Spinal cord (tissue), 10 donors: ENCODE measurements at places on chromosomes 16 and 17.

DNA sequence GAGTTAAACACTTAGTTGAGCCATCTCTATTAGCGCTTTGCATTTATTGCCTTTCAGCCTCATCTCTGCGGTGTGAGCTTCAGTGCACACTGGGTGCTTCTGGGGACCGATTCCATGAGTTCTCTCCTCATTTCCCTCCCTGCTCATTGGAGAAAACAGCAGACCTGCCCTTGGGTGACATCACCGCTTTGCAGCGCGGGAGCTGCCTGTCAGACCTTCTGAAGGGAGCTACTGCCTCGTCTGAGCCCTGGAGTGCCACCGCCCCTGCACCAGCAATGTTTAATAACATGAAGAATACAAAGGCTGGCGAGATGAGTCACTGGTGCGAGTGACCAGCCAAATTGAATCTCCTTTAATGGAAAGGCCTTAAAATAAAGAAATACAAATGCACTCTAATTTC, 30.2 kb upstream of the CPPED1 start:
- no peak for DNase-seq

- DNase-seq: no peak
These were observed 32.4 kb upstream of the GSE1 start for GRCh38 chr16:85580684-85581083.

- DNase-seq: no peak
These were observed 525.2 kb upstream of the PSMD7 start for GRCh38 chr16:73771196-73772064.

GRCh38 chr17:38571833-38572668, 33.7 kb downstream of the SRCIN1 start:
- DNase-seq: no peak

DNA sequence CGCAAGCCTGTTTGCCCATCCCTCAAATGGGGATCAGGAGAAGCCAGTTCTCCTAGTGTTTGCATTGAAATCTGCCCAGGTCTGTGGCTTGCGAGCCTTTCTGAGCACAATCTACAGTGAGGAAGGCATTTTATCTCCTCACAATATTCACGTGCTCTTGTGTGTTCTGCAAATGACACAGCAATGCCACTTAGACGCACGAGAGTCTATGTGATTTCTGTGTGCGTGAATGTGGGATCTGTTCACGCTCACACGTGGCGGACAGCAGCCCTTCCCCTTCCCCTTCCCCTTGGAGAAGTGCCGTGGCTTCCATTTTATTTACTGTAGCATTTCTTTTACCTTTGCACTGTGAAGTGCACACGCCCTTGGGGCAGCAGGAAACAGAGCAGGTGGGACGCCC, 17.7 kb upstream of the CBFA2T3 start:
- DNase-seq: no peak

- DNase-seq: no peak
These were observed 49.8 kb downstream of the WDR45B start for GRCh38 chr17:82598256-82599119.

- no peak for DNase-seq
These were observed 2.8 kb upstream of the NAGPA start for GRCh38 chr16:5036228-5037156.

DNA sequence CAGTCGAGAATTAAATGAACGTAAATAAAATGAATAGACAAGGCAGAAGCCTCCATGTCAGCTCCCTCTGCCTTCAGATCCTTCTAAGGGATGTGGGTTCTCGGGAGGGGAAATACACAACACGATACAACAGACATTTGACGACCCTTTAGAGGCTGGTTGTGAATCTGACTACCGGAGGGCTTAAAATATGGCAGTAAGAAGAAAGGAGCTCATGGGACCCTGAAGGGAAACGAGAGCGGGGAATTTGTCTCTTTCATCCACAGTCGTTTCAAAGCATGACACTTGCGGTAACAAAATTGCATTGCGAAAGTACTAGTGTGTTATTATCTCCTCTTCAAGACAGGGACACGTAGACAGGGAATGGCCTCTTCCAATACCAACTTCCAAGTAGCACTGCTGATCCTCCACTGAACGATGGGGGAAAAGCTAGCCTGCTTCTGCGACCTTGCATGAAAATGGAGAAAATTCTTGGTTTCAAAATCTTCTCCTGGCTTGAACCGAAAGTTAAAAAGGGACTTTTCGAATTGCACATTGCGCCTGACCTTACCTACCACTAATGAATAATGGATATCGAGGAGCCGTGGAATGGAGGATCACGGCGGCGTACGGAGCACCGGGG, 1.2 kb upstream of the TNRC6C start:
- peak; percentile 64 for DNase-seq

DNA sequence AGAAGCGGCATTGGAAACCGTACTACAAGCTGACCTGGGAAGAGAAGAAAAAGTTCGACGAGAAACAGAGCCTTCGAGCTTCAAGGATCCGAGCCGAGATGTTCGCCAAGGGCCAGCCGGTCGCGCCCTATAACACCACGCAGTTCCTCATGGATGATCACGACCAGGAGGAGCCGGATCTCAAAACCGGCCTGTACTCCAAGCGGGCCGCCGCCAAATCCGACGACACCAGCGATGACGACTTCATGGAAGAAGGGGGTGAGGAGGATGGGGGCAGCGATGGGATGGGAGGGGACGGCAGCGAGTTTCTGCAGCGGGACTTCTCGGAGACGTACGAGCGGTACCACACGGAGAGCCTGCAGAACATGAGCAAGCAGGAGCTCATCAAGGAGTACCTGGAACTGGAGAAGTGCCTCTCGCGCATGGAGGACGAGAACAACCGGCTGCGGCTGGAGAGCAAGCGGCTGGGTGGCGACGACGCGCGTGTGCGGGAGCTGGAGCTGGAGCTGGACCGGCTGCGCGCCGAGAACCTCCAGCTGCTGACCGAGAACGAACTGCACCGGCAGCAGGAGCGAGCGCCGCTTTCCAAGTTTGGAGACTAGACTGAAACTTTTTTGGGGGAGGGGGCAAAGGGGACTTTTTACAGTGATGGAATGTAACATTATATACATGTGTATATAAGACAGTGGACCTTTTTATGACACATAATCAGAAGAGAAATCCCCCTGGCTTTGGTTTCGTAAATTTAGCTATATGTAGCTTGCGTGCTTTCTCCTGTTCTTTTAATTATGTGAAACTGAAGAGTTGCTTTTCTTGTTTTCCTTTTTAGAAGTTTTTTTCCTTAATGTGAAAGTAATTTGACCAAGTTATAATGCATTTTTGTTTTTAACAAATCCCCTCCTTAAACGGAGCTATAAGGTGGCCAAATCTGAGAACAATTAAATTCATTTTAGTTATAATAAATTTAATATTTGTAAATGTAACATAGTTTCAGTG, 1.7 kb downstream of the HEXIM1 start:
- DNase-seq: no peak

DNA sequence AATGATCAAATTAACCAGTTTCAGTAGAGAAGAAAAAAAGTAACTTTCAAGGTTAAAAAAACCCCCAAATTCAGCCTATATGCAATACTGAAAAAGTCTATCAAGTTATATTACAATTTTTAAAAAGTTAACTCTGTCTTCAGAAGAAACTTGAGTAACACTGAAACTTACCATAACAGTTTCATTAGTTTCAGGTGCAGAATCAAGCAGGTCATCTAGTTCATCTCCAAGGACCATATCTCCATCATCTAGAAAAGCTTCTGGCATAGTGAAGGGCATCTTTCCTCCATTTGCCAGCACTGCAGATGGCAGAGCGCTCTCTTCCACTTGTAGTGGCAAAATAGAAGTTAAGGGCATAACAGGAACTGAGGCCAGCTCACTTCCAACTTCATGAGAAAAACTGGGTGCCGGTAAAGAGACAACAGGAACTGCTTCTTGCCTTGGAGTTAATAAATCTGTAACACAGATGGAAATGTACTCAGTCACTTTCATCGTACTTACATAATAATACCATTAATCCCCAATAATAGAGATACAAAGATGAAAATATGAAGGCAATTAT, 22.9 kb downstream of the ZC3H7A start:
- DNase-seq: no peak

GRCh38 chr16:89052890-89053724, 40.5 kb upstream of the ACSF3 start:
- DNase-seq: no peak

DNA sequence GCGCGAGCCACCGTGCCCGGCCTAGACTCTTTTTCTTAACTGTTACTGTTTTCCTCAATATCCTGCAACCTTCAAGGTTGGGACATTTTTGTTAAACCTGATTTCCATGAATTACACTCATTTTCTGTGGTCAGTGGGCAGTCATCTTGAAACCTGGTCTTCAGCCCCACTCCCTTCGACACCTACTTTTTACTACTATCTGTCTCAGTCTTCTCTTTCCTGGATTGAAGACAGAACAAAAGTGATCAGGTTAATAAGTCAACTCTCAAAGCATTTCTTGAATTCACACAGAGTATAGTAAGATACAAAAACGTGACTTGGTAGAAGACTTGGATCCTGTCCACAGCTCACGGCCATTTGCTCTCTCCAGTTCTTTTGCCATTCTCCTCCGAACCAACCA, 6.1 kb downstream of the MINK1 start:
- DNase-seq: no peak

- no peak for DNase-seq
These were observed 9.0 kb downstream of the ATAD5 start for GRCh38 chr17:30840771-30841170.

DNA sequence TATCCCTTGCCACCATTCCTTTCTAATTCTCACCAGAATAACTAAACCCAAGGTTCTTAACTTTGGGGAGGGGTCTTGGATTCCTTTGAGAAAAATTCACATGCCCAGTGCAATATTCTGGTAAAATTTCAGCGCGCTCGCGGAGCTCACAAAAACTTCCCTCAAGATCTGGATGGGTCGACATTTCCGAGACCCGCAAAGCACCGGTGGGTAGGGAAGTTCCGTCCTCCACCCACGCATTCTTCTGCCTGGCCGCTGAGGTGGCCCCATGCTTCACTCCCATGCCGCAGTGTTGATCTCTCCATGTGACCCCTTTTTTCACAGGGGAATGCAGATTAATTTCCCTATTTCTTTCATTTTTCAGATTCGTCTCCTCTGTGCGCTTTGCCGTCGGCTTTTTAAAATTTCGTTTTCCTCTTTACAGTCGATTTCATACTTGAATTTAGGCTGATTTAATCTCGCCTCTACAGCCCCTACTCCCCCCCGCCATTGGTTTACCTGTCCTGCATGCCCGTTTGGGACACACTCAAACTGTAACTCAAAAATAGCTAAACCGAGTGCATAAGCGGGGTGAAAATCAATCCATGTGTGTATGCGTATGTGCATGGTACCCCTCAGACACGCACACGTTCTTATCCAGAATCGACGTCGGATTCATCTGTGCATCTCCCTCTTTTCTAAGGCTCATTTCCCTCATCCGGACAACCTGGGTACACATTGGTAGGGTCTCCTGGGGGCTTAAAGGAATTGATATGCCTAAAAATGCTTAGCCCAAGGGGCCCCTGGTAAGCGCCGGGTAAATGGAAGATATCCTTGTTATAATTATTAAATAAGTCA, 1.4 kb upstream of the SP6 start:
- DNase-seq: peak; percentile 73

- no peak for DNase-seq
These were observed 83.6 kb downstream of the RGS9 start for GRCh38 chr17:65220732-65221131.

- DNase-seq: peak; percentile 78
These were observed 35.8 kb upstream of the SNN start for GRCh38 chr16:11632455-11632939.

DNA sequence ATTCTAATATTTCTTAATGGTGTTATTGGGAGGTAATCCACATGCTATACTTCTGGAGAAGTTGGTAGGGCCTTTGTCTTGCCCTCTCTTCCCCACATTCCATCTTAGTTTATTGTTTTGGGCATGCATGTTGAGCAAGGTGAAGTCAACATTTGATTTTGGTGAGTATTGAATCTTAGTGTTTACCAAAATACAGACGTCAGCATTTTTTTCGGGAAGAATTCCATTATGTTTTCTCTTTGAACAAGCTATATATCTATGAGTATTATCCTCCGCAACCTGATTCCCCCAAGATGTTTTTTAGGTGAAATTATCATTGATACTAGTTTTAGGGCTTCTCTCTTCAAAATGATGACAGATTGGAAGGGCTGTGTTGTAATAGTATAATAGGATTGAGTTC, 47.4 kb upstream of the SHISA9 start:
- no peak for DNase-seq

DNA sequence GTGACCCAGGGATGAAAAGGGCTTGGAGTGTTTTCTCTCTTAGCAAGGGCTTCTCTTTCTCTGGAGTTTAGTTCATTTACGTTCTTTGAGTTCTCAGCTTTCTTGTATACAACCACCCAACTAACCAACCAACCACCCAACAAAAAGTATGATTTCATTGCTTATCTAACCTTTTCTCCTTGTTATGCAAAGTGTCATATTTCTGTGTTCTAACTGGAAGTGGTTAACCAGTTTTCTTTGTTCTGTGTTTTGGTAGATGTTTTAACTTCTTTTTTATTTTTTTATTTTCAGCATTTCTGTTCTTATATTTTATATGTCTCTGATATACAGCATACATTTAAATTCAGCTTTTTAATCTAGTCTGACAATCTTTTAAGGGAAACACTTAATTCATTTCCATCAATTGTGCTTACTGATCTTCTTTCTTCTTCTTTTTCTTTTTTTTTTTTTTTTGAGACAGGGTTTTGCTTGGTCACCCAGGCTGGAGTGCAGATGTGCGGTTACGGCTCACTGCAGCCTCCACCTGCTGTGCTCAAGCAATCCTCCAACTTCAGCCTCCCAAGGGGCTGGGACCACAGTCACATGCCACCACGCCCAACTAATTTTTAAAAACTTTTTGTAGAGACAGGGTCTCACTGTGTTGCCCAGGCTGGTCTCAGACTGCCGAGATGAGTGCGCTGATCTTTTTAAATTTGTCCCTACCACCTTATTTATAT, 29.6 kb downstream of the NLK start:
- no peak for DNase-seq

DNA sequence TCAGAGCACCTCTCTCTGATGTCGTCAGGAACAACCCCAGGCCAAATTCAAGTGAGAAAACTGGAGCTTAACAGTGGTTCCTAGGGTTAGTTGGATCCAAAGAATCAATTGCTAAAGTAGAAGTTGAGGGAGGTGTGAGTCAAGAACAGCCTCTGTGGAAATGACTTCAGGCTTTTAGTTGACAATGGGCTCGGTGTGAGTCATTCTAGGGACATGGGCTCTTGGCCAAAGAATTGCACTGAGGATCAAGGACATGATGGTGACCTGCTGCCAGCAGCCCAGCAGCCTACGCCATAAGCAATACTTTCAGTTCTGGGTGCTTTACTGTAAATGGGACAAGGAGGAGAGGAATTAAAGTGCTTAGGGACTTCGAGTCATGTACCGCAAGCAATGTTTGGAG, 32.1 kb upstream of the SMURF2 start:
- DNase-seq: no peak

DNA sequence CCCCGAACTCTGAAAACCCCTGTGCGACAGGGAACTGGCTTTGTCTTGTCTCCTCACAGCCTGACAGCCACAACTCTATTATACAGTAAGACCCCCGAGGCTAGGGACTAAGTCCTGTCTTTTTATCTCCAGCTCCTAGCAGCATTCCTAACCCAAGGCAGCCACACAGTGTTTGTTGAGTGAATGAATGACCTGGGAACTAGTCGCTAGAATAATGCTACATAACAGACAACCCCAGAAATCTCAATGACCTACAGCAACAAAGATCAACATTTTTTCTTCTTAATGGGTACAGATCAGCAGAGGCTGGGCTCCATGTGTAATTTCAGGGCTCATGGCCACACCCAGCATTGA, 71.4 kb upstream of the TNRC6C start:
- DNase-seq: no peak
